Stimulated activated CD8-positive, alpha-beta memory T cell treated with anti-CD3 and anti-CD28 coated beads, Interleukin-7, amount 100 ng/mL, for 4 hours (primary cell): ENCODE measurements at places on chromosomes 2 and 18.

GRCh38 chr2:207086136-207086535, 79.6 kb downstream of the KLF7 start:
- no peak for DNase-seq

DNA sequence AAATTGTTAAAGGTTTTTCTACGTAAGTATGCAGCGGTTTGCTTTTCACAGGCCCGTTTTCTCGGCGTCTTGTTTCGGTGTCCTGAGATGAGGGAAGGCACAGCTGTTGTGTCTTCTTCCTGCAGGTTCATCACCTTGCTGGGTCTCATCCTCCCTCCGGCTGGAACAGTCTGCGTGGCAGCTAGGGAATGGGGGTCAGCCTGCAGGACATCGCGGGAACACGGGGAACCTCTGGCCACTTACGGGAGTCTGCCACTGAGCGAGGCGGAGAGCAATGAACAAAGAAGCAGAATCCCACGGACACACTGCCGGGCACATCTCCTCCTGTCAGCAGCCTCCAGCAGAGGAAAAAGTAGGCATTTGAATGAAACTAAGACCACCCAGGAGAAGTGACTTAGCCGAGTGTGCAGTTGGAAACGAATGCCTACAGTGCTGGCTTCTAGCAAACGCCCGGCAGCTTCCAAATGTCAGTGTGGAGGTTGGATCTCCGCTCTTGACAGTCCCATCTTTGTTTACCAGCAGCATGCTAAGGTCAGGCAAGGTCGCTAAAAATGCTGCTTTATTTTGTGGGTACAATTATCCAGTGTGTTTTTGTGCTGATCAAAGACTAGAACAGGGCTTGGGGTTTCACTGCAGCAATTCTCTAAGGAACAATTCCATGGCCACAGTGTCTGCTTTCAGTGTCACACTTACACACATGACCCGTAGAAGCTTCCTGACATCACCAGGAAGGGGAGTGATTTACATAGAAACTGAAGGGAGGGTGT, 109.8 kb upstream of the SEC11C start:
- no peak for DNase-seq

DNA sequence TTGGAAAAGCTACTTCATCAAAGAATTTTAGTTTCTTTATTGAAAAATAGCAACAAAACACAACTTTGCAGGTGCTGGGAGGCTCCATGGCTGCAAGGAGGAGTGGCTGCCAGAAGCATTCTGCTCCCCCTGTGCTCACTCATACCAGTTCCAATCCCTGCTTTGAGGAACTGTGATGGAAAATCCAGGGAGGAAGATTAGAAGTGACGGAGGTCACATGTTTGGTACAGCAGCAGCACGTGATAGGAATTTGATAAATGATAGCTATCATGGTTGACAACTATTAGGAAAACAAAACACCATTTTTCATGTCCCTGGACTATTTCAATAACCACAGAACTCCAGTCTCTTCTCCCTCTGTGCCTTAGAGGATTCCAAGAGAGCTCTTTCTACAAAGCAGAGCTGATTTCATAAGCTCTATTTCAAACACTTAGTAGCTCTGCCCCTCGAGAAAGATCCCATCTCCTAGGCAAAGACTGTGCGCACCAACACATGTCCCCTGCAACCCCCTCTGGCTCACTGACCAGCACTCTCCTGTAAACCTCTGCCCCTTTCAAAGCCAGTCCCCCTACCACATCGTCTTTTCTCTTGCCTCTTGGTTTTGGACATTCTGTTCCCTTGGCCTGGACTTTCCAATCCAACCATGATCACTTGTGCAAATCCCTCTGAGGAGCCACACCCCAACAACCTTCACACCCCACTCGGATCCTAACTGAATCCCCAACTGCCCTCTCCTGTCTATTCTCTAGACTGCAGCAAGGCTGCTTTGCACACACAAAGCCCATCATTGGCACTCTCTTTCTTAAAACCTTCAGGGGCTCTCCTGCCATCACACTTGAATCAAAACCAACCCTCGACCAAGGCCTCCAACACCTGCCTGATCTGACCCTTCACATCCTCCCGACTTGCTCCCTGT, 352.4 kb upstream of the PKDCC start:
- no peak for DNase-seq

DNA sequence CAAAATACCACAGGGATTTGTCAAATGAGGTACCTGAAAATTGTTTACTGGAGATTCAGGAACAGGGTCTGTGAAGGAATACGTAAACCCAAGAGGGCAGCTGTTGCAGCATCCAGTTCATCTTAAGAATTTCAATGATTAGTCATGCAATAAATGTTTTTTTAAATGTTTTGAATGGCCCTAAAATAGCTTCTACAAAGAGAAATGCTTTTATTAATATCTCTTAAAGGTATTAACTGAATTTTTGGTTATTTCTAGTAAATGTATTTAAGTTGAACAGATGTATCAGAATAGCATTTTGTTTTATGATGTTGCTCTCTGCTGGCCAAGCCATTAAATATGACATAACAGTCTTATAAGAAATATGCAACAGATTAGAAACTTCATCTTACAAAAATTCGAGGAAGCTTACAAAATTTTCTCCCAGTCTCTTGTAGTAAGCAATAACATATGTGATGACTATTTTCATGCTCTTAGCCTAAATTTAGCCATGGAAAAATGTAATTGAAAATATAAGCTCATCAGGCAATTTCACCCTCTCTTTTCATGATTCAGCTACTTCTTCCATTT, 863.9 kb downstream of the SUCLG1 start:
- DNase-seq = no peak

DNA sequence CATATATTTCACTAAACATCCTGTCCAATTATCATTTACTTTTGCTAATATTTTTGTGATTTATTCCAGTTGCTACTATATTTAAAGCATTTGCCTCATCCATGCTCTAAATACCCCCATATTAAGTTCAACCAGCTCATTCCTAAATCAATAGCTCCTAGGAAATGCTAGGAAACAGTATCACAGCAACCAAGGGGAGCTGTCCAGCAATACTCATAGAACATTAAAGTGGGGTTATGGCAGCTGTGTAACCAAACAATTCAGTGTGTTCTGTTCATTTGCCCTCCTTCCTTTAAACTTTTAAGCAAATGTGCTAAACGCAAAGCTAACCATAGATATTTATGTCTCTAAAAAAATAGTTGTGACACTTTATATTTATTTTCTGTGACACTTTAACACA, 41.1 kb downstream of the ACVR1C start:
- DNase-seq = no peak

DNA sequence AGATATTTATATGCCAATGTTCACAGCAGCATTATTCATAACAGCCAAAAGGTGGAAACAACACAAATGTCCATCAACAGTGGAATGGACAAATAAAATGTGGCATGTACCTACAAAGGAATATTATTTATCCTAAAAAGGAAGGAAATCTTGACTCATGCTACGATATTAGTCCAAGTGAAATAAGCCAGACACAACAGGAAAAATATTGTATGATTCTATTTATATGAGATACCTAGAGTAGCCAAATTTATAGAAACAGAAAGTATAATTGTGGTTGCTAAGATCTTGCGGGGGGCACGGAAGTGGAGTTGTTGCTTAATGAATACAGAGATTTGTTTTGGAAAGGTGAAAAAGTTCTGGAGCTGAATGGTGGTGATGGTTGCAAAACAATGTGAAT, 33.0 kb upstream of the CCDC150 start:
- DNase-seq = no peak

GRCh38 chr2:180255981-180256380, 248.9 kb upstream of the CWC22 start:
- DNase-seq = no peak

- no peak for DNase-seq
These were observed 37.1 kb downstream of the SULT1C2 start for GRCh38 chr2:108325756-108326155.

GRCh38 chr2:71457923-71458322, 4.6 kb downstream of the DYSF start:
- DNase-seq = no peak

DNA sequence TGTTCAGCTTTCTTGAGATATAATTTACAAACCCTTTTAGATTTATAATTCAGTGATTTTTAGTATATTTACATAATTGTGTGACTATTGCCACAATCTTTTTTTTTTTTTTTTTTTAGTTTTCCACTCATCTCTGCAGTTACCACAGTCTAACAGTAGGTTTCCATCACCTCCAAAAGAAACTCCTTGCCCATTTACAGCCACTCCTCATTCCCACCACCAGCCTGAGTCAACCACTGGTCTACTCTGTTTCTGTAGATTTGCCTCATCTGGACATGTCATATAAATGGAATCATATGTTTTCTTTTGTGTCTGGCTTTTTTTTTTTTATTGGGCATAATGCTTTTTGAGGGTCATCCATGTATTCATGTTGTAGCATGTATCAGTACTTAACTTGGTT, 16.1 kb downstream of the MTX2 start:
- DNase-seq = no peak

- no peak for DNase-seq
These were observed 82.7 kb downstream of the TANC1 start for GRCh38 chr2:159051133-159051532.

DNA sequence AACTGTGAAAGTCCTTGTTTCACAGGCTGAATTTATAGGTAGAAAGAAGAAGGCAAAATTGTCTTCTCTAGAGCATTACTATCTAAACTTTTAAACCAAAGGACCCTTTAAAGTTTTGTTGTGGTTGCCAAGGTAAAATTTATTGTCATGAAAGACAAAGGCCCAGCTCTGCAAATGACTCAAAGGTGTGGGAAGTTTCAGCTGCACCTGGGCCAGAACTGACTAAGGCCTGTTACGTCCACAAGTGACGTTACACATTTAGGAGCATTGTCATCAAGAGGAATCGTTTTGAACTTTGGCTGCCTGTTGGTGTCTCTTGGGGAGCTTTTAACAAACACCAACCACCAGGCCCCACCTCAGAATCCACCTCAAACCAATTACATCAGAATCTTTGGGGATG, 8.1 kb upstream of the DSC3 start:
- no peak for DNase-seq

GRCh38 chr2:74502720-74503505, 3.5 kb upstream of the LBX2 start:
- DNase-seq = no peak

DNA sequence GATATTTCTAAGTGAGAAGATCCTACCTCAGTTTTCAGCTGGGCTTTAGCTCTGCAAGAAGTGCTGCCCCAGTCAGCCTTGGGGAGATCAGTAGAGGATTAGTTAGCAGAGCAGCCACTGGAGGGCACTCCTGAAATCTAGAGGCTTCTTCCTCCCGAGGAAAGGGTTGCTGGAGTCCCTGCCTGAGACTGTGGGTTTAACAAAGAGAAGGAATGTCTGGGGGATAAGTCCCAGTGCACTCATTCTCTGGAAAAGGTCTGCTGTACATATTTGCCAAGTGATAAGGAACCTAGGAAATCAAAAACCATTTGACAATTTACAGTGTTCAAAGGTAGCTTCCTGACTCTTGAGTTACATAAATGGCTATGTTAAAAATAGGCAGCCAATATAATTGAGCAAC, 207.2 kb downstream of the SLC8A1 start:
- DNase-seq = no peak

DNA sequence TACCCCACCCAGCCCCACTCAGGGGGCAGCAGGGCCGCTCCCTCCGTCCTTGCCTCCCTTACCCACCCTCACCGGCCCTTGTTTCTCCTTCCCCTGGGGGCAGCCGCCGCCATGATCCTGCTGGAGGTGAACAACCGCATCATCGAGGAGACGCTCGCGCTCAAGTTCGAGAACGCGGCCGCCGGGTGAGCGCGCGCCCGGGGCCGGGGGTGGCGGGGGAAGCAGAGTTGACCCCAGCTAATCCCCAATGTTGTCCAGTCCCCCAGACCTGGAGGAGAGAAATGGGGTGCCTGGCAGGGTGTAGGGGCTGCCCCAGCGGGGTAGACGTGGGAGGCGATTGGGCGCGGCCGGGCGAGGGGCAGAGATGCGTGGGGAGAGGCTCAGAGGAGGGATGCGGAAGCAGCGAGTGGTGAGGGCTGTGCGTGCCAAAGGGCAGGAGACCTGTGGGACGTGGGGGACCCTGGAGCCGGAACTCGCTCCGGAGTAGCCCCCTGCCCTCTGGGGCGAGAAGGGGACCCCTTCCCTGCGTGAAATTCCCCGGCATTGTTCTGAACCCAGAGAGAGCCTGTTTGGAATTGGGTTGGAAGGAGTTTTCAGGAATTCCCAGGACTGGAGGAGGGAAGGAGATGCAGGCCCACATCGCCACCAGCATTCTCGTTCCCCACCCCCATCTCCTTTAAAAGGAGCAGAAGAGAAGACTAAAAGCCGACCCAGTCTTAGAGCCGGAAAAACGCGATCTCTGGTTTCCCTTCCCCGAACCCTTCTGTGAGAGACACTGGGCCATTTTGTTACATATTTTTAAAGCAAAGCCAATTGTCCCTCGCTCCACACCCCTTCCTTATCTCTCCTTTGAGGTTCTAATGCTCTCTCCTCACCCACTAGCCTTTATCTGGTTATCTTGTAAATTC, 625 bp downstream of the ARPC2 start:
- DNase-seq = peak; percentile 78

- DNase-seq = no peak
These were observed 6.9 kb upstream of the ADRA2B start for GRCh38 chr2:96123290-96123689.

- no peak for DNase-seq
These were observed 36.6 kb downstream of the TMEM177 start for GRCh38 chr2:119715409-119716283.

DNA sequence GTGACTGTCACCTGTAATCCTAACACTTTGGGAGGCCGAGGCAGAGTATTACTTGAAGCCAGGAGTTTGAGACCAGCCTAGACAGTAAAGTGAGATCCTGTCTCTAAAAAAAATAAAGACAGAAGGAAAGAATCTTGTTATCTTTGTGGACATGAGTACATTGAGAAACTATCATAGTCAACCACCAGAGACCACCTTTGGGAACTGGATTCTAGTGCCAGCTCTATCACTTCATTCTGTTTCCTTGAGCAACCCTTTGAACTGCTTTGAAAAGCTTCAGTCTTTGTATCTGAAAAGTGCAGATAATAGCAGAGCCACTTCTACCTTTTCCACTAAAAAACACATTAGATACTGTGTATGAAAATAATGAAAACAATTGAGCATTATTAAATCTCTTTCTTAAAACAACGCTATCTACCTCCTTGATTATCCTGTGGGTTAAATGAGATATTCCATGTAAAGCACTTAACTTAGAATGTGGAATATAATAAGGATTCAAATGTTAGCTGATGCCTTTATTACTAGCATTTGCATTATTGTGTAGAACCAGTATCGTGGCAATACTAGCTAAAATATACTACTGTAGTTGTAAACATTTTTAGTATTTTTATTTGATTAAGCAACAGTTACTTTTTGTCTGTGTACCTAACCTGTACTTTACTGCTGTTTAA, 8.8 kb downstream of the GORASP2 start:
- no peak for DNase-seq
